ENCODE measurements at places on chromosomes 1 and 21.

DNA sequence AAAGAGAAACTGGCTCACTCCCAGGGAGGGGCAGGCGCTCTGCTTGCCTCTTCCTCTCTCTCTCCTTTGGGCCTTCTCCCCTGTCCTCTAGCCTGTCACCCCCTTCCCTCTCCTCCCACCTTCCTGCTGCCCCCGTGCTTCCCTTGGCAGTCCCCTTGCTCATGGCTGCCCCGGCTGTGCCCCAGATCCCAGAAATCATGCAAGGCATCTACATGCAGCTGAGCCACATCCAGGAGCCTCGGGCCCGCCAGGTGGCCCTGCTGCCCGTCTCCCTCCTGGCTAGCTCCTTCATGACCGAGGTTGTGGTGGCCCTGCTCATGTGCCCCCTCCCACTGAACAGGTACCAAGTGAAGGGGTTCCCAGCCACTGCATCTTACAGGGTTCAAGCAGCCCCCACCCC lies 36.0 kb upstream of the TTC4 start:
- no peak for DNase-seq

DNA sequence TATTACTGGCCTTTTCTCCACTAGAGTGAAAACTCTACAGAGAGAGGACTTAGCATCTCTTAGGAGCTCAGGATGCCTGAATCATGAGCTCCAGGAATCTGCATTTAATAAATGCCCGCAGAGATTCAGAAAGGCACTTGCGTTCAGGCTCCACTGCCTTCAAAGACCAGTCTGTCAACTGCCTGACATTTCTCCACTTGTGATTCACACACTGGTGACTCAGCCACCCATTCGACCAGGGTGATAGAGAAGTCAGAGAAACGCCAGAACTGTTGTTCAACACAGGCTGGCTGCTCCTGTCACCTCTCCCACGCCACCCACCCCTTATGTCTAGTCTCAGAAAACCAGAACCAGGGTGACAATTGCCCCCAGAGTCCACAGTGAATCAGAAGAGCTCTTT lies 26.9 kb upstream of the LBR start:
- DNase-seq, result peak; percentile 82

- DNase-seq, result no peak
Measured at GRCh38 chr1:1755852-1756251, 22.4 kb downstream of the NADK start.

GRCh38 chr21:35562876-35563275 lies 497.4 kb downstream of the SETD4 start:
- no peak for DNase-seq

DNA sequence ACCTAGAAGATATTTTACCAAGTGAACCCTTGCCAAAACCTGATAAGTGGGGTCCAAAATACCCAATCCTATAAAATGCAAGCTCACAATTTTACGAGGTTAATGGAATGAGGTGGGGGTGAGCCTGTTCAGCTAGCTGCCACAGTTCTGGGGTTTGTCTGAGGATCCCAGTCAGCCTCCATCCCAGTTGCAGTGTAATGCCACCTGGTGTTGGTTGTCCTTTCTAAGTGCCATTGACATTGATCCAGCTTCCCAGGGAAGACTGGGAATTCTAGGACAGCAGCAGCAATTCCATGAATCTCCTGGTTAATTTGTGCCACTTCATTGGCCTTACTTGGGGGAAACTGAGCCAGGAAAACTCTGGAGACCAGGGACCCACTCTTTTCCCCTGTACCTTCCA lies 298.3 kb downstream of the RWDD3 start:
- DNase-seq, result no peak

Measured in EL (cell line).